ENCODE measurements at places on chromosomes 12 and 14. TPM values are rescaled to one million over a fixed set of nuclear protein-coding genes. Genes with fewer than 3 reads are reported as not detected.

The RD3L gene
- not detected for total RNA-seq

The TAS2R8 gene
- total RNA-seq, result not detected

- H3K4me1 ChIP-seq, result no peaks in the 10 kb centered on the region
- no peak for DNase-seq
- no peaks in the 10 kb centered on the region for H3K27me3 ChIP-seq
- no peak overlapping the region for H3K27ac ChIP-seq
Observed at GRCh38 chr12:70101064-70101463, 142.2 kb upstream of the CNOT2 start.

DNA sequence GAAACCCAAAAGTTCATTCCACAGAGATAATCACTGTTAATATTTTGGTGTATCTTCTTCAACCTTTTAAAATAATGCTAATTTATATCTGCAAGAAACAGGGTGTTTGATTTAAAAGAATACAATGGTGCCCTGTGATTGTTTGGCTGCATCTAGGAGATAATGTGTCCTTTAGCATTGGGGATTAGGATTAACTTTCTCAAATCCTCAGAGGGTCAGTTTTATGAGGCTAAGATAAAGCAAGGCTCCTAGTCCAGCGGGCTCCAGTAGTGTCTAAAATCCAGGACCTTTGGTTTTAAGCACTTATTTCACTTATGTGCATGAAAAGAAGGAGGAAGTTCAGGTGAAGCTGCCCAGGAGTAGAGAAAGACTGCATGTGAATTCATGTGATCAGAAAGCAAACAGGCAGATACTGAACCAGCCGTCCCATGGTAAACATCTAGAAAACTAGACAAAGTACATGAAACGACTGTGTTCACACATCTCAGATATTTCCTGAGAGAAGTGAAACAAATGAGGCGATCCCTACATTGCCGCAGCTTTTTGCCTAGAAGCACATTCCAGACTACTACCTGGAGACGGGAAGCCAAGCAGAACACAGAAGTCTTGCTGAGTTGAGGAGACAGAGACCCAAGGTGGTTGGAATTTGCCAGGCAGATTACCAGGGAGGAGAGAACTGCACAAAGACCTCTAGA lies 129.1 kb upstream of the MAX start:
- no peak overlapping the region for H3K4me3 ChIP-seq
- no peak overlapping the region for H3K27ac ChIP-seq
- H3K36me3 ChIP-seq, result no peaks in the 10 kb centered on the region
- no peaks in the 10 kb centered on the region for H3K27me3 ChIP-seq
- peaks cover 27% of the 10 kb centered on the region for H3K4me1 ChIP-seq
- DNase-seq, result no peak

- H3K27me3 ChIP-seq, result no peaks in the 10 kb centered on the region
- H3K4me3 ChIP-seq, result no peak overlapping the region
- no peaks in the 10 kb centered on the region for H3K4me1 ChIP-seq
- H3K27ac ChIP-seq, result no peak overlapping the region
- DNase-seq, result no peak
Observed at GRCh38 chr12:68579254-68579653, 31.4 kb upstream of the RAP1B start.

- H3K27ac ChIP-seq, result no peak overlapping the region
- DNase-seq, result no peak
- H3K27me3 ChIP-seq, result no peaks in the 10 kb centered on the region
- H3K4me3 ChIP-seq, result no peak overlapping the region
Observed at GRCh38 chr12:131119936-131120335, 166.2 kb downstream of the ADGRD1 start.

GRCh38 chr14:55733599-55733998 lies 153.6 kb downstream of the KTN1 start:
- no peak overlapping the region for H3K27ac ChIP-seq
- no peaks in the 10 kb centered on the region for H3K36me3 ChIP-seq
- no peak for DNase-seq
- no peak overlapping the region for H3K4me3 ChIP-seq
- no peaks in the 10 kb centered on the region for H3K27me3 ChIP-seq

DNA sequence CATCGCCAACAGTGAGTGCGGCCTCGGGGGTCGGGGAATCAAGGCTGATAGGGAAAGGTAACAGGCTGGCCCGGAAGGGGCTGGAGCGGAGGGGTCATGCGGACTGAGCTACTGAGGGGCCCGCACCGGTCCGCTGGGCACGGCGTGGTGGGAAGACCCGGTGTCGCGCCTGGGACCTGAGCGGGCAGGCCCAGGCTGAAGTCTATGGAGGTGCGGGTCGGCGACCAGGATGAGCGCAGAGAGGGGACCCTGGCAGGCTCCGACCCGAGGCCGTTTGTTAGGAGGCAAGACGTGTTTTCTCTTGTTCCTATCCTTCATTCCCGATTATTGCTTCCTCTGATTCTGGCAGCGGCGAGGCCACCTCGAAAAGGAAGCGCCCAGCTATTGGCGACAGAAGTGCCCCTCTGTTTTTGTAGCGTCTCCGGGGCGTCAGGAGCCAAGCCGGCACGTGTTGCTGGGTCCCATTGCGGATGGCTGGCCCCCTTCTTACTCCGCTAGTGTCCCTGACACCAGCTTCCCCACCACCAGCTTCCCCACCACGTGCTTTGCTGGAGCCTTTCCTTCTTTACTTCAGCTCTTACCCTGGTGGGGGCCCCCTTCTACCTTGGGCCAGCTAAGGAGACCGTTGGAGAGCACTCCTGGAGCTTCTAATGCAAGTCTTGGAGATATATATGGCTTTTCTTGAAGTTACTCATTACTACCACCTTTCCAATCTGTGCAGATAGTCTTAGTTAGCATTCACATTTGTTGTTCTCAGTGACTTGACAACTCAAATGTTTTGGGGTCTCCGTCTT lies 653 bp downstream of the PA2G4 start:
- H3K36me3 ChIP-seq, result peaks cover 36% of the 10 kb centered on the region
- peak overlapping the region; percentile 88 for H3K27ac ChIP-seq
- peaks cover 25% of the 10 kb centered on the region for H3K4me1 ChIP-seq
- peak overlapping the region; percentile 79 for H3K4me3 ChIP-seq
- H3K27me3 ChIP-seq, result no peaks in the 10 kb centered on the region
- peak; percentile 73 for DNase-seq

DNA sequence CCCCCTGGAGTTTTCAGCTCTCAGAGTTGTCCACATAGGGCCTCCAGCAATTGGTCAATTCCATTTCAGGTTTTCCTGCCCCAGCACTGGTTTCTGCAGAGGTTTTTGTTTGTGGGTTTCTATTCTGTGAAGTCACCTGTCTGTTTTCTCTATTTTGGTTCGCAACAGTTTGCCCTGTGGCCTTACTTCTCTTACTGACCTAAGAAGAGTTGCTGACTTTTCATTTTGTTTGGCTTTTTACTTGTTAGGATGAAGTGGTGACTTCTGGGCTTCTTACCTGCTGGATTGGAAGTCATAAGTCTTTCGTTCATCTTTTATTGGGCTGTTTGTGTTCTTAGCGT lies 196.4 kb upstream of the PARP11 start:
- no peaks in the 10 kb centered on the region for H3K36me3 ChIP-seq
- H3K4me1 ChIP-seq, result no peaks in the 10 kb centered on the region
- no peak overlapping the region for H3K4me3 ChIP-seq
- no peak for DNase-seq

DNA sequence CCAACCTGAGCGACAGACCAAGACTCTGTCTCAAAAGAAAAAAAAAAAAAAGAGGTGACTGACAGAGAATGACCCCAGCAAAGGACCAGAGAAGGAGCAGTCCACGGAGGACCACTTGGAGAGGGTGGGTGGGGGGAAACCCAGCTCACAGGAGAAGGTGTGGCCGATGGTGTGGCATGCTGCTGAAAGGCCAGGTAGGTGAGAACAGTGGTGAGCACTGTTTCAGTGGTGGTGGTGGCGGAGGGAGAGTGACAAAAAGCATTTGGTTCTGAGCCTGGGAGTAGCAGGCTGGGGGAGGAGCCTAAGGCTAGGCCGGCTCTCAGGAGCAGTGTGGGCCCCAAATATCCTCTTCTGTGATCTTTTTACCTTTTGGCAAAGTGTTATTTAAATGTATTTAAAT lies 63.8 kb downstream of the IRF2BPL start:
- DNase-seq, result peak; percentile 53
- peaks cover 31% of the 10 kb centered on the region for H3K4me1 ChIP-seq
- H3K27me3 ChIP-seq, result no peaks in the 10 kb centered on the region
- no peak overlapping the region for H3K4me3 ChIP-seq
